ENCODE measurements at places on chromosomes 3 and 15. TPM values are rescaled to one million over a fixed set of nuclear protein-coding genes. Genes with fewer than 3 reads are reported as not detected.

The KCNMB3 gene
- total RNA-seq, result 1.4 TPM

The CORO2B gene
- total RNA-seq, result 3.6 TPM

The DNAH1 gene
- 0.84 TPM for total RNA-seq

The SLC51B gene
- 13.6 TPM for total RNA-seq

The AMIGO3 gene
- total RNA-seq, result 0.58 TPM

The LNP1 gene
- total RNA-seq, result 0.80 TPM

The HES1 gene
- total RNA-seq, result 11.3 TPM

The ZNF35 gene
- total RNA-seq, result 5.2 TPM

The SYNPR gene
- not detected for total RNA-seq

The LRRN1 gene
- not detected for total RNA-seq

The NUSAP1 gene
- total RNA-seq, result 58.2 TPM

The ANKDD1A gene
- 1.7 TPM for total RNA-seq

The PAQR5 gene
- 93.4 TPM for total RNA-seq

The LRRC3B gene
- not detected for total RNA-seq

The MAPKBP1 gene
- total RNA-seq, result 4.9 TPM

The BUB1B gene
- total RNA-seq, result 23.2 TPM

The PARP3 gene
- 8.8 TPM for total RNA-seq

The TMEM45A gene
- 1.9 TPM for total RNA-seq

The VGLL3 gene
- total RNA-seq, result 10.7 TPM

The TEX55 gene
- total RNA-seq, result not detected

The MYD88 gene
- total RNA-seq, result 22.1 TPM

The STX19 gene
- total RNA-seq, result 0.13 TPM

The GHSR gene
- not detected for total RNA-seq

The ALS2CL gene
- 7.0 TPM for total RNA-seq

The IREB2 gene
- 31.9 TPM for total RNA-seq

The PEX5L gene
- total RNA-seq, result not detected

The WDR93 gene
- 0.21 TPM for total RNA-seq

The TMEM207 gene
- total RNA-seq, result not detected

The GOLGA8M gene
- total RNA-seq, result 0.07 TPM

The CASR gene
- total RNA-seq, result not detected

The TMEM40 gene
- total RNA-seq, result 0.28 TPM

The TCTA gene
- total RNA-seq, result 20.8 TPM

The UCN2 gene
- 5.9 TPM for total RNA-seq

The CD200 gene
- not detected for total RNA-seq

The SOX14 gene
- total RNA-seq, result not detected

The MORC1 gene
- total RNA-seq, result not detected

Data from A549 treated with AZD2906 at 1 μM for 4 hours (cell line).